ENCODE measurements at places on chromosomes 6 and 20.

GRCh38 chr6:51843456-51844056, 243.9 kb downstream of the PKHD1 start:
- DNase-seq, result no peak

DNA sequence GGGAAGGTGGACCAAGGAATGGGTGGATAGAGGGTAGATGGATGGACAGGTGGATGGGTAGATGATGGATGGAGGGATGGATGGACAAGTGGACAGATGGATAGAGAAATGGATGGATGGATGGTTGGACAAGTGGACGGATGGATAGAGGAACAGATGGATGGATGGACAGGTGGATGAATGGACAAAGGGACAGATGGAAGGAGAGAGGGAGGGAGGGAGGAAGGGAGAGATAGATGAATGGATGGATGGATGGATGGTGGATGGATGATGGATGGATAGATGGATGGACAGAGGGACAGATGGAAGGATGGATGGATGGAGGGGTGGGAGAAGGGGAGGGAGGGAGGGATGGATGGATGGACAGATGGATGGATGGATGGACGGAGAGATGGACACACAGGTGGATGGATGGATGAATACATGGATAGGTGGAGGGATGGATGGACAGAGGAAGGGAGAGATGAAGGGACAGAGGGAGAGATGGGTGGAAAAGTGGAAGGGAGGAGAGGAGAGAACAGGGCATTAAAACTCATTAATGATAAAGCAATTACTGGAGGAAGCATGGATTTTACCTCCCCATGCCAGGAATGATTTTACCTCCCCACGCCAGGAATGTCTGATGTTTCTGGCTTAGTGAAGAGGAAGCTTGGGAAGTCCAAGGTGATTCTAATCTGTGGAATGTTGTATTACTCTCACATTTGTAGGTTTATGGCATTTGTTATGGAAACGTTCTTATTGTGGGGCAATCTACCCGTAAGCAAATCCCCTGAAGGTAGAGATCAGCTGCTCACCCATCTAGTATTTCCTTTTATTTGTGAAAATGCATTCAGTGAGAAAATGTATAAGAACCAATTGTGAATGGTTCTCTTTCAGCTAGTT, 383.3 kb downstream of the TAF4 start:
- no peak for DNase-seq

DNA sequence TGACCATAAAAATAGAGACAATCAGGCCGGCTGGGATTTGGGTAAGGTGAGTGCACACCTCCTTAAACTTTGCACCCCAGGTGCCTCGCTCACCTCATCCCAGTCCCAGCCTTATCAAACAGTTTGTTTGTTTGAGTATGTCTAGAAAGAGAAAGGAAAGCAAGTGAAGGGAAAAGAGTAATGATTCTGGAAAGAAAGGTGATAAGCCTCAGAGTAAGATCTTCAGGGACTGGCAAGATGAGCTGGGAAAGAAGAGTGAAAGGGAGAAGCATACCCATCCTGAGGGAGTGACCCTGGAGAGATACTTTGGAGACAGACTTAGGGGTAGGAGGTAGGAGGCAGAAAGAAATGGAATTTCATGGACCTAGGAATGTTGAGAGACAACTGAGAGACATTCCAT, 1.7 kb downstream of the TAP2 start:
- no peak for DNase-seq

- no peak for DNase-seq
These were observed 300.5 kb downstream of the ESR1 start for GRCh38 chr6:152107973-152108372.

DNA sequence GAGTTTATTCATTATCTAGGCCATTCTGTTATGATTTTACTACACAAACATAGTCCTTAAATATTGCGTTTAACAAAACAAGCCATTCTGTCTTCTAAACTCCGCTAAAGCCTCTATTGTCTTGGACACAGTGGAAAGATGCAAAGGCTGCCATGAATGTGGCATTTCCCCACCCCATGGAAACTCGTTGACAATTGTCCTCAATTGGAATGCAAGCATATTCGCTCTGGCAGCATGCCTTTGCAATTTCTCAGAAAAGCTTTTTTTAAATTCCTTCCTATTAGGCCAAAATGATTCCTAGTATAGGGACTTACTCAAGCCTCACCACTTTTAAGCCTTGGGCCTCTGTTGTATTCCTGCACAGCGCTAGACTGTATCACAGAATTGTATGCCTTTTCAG, 22.8 kb downstream of the OR2A4 start:
- no peak for DNase-seq

- DNase-seq, result no peak
These were observed 293.6 kb upstream of the STXBP5 start for GRCh38 chr6:146910611-146911010.

GRCh38 chr6:28794175-28795002, 129.4 kb downstream of the TRIM27 start:
- DNase-seq, result no peak

DNA sequence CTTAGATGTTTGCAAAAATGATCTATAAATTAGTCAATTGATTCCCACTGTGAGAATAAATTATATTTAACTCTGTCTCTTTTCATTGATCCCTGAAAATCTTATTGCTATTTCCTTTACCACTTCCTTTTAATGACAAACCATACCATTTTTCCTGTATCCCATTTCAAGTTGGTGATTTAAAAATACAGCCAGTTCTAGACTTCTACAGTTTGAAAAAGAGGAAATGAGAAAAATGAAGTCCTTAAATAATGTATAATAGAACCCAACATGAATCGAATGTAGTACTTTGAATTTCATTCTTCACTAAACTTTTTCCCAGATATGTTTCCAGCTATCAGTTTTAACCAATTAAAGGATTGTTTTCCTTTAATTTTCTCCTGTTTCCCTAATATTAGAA, 29.5 kb upstream of the SDHAF4 start:
- DNase-seq, result no peak

DNA sequence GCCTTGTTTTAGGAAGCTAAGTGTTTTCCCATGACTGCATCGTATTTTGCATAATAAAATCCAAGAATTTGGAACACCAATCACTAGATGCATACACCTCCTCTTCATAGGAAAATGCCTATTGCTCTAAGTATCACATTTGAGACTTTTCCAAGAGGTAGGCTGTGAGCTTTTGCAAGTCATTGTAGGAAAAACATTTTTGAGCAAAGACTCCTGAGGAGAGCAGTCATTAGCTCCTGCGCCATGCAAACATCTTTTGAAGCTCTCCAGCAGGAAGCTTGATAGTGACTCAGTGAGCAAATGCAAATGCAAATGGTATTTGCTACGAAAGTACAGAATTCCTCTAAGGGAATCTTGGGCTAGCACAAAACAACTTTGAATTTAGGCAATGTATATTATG, 750.4 kb downstream of the QKI start:
- no peak for DNase-seq

DNA sequence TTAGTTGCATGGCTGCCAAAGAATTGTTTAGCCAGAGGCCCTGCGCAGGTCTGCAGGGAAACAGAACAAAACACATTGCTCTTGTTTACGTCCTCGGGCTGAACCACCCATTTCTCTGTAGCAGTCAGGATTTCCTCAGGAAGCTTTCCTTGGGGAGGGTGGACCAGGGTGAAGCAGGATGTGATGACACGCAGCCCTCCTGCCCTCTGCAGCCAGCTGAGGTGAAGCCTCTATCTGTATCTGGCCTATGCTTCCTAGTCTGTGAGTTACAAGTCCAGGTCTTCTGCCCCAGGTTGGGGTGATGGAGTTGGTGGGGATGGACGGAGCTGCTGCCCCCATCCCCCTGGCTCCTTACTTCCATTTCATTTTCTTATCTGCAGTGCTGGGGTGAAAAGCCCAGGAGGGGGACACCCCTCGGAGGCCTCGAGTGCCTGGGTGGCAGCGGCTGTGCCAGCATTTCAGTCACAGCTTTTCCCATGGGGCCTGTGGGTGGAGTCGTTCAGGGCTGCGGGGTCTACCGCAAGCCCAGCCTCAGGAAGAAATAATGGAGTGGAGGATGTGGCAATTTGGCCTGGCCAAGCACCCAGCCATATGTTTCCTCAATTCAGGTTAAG, 24.9 kb downstream of the SASH1 start:
- no peak for DNase-seq

DNA sequence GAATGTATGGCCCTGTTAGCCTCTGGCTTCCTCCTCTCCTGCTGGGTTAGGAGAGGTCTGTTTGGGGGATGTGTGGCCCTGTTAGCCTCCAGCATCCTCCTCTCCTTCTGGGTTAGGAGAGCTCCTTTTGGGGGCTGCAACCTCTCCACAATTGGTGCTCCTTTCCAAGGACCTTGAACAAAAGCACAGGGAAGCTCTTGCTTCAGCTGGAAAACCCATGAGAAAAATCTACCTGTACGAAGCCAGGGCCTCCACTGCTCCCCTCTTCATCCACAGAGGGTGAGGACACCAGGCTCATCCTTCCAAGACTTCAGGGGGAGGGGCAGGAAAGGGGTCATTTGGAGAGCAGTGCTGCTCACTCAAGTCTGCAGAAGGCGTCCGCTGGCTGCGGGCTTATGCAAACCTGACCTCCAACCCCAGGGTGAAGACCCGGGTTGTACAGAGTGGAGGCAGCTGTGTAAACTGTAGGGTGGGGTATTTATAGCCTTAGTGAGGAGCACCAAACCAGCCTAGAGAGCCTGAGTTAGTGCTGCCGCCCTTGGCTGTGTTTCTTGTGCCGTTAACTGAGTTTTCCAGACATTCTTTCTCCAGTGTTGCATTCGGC, 62.1 kb downstream of the SLC24A3 start:
- no peak for DNase-seq

GRCh38 chr6:105067329-105067728, 110.4 kb downstream of the LIN28B start:
- DNase-seq, result no peak

DNA sequence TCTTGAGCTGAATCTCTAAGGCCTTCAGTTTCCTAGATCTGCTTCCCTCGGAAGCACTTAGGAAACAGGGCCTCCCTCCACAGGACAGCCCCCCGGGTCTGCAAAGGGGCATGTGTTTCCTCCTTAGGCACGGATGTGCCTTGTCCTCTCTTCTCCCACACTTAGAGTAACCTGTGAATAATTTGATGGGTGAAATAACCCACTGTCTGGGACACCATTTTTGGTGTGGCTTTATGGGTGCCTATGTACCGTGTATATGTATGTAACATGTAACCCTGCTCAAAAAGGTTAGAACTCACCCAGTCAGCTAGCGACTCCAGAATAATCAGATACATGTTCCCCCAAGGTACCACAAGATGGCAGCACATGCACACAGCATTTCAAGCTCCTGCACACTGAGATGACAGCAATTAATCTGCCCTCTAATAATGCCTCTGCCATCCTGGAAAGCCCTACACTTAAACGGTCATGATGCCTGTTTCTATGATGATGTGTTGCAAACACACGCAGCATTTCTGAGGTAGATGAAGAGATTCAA, 212.0 kb upstream of the PROKR2 start:
- peak; percentile 84 for DNase-seq

DNA sequence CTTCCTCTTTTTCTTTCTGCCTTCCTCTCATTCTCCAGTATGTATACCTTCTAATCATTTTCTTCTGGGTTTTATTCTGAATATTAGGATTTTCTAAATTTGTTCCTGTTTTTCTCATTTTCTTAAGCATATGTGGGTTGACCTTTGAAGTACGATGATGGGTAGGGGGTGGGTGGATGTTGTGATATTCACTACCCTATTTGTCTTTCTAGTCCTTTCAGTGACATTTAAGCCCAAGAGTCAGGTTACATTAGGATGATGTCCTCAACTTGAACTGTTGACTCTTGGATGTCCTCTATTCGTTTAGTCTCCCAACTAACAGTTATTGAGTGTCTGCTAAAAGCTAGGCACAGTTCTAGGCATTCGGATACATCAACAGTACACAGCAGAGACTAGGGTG, 7.3 kb downstream of the ABT1 start:
- DNase-seq, result no peak

- DNase-seq, result no peak
These were observed 470.8 kb upstream of the ZNF337 start for GRCh38 chr20:26167499-26167898.

- no peak for DNase-seq
These were observed 55.5 kb upstream of the TRERF1 start for GRCh38 chr6:42507195-42507594.

GRCh38 chr6:136593748-136594490, 43.7 kb upstream of the MAP7 start:
- peak; percentile 60 for DNase-seq

GRCh38 chr6:155493694-155494143, 38.1 kb upstream of the NOX3 start:
- no peak for DNase-seq

DNA sequence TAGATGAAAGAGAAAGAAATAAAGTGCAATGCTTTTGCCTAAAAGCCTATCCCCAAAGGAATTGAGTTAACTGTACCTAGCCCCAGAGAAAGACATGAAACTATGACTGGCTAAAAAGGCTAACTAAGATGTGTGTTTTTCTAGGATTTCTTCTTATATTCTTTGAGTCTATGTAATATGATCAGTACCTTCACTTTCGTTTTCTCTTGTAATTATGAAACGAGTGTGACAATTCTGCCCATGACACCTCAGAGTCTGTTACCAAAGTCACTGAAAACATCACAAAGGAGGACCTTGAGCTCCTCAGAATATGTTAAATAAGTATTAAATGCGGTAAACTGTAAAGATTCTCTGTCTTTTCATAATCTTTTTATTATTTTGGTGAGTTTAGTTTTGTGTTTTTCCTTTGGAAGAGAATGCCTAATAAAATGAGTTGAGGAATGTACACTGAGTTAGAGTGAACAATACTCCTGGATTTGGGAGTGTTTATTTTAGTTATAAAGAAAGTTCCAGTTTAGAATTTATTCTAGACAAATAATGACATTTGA, 141.3 kb downstream of the FUT9 start:
- DNase-seq, result no peak

DNA sequence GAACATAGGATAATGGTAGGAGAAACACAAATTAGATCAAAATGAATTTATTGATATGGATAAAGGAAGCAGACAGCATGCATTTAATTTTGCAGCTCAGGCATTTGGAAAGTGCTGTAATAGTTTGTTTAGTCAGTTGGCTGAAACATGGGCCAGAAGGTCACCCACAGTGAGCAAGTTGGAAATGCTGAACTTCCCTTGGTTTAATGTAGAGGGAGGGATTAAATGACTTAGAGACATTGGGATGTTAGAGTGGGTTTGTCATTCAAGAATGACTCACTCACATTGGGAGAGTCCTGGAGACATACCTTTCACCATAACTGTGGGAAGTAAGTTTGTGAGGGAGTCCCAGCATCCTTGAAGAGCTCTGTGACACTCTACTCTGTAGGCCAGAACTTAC, 231.5 kb upstream of the PLCB4 start:
- DNase-seq, result no peak

Measured in CMK (cell line).